ENCODE measurements at places on chromosomes 4 and X.
A peak's percentile ranks its signal among the peaks of the same experiment; 100 is the strongest.

DNA sequence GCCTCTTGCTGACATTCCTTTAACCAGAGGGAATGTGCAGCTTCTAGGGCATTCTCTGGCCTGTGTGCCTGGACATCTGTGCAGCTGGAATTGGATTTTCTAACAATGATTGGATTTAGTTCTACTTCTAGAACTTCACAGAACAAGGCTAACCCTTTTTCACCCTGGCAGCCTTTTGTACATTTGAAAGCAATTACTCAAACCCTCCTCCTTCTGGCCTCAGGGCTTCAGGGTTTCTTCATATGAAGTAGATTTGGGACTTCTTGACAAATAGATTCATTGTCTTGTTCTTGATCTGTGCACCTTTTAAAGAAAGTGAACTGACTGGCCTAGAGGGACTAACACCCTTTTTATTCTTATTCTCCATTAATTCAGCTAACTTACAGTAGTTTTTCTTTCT lies 30.1 kb downstream of the SPATA18 start:
- DNase-seq = no peak

DNA sequence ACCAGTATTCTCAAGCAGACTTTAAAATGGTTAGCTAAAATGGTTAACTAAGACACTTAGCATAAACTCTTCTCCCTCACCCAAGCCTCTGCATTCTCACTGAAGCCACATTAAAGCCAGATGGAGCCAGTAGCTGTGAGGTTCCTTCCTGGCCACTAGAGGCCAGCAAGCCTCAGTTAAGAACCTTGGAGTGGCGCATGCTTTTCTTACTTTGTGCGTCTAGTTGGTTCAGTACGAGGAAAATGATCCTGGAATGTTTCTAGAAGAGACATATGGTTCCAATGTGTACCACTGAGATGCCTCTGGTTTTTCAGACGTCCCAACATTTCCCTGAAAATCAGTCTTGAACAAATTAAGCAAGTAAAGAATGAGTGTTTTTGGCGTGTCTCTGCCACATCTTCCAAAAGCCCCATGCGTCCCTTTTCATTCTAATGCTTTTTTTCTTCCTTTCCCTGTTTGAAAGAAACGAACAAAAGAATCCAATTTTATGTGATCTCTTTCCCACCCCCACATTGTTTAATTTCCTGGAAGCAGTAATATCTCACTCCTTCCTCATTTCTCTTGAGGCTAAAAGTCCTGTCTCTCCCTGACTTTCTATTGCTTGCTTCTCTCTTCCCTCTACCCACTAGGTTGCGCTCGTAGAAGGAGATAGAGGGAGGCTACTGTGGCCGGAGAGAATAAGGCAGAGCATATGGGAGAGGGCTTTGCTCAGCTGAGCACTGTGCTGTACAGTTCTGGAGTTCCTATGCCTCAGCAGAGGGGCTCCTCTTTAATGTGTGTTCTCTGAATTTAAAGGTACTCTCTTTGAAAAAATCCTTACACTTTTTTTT lies 82.9 kb upstream of the TAB3 start:
- DNase-seq = peak; percentile 49

DNA sequence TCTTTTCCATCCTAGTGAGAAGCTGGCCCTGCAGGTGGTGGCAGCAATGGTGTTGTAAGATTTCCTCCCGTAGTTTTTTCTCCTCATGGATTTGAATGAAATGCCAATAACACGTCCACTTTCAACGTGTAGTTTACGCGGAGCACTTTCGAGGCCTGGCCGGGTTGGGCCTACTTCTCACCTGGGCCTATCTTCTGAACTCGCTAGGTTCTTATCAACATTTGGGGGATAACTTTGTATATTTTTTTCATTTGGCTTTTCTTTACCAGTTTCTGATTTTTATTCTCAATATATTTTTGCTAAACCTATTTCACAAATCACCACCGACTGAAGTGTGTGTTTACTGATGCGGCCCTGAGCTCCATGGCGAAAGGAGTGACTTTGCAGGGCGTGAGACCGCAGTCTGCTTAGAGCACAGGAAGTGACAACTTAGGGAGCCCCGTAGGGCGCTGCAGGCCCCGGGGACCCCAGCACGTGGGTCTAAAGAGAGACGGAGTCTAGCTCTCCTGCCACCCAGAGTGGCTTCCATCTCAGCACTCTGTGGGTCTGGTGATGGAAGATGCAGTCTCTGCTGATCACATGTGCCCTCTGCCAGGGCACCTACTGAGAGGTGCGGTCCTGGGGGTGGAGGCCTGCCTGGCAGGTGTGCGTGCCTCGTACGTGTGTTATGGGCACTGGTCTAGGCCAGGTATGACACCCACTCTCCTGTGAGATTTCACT lies 29.1 kb downstream of the NELFA start:
- DNase-seq = no peak

GRCh38 chr4:158295053-158295452 lies 84.8 kb downstream of the TMEM144 start:
- peak; percentile 44 for DNase-seq

- DNase-seq = peak; percentile 25
Observed at GRCh38 chrX:106726485-106727437, at the start of gene RNF128. TSS of gene RNF128 (plus strand) at chrX:106726701. CDS start at chrX:106726914, 213 bp downstream.

DNA sequence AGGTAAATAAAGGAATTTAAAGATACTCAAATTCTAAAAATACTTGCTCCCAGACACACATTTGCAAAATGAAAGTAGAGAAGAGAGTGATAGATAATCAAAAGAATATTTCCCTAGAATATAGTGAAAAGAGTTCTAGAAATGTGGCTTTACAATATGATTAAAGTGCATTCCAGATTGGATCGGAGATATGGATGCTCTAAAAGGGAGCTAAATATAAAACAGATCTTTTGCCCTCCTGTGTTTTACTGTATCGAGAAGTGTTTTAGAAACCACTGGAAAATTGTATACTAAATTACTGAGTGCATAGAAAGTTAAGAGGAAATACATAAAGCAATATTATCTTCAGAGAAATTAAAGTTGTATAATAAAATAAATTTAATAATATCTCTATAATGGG lies 1392.0 kb downstream of the TECRL start:
- no peak for DNase-seq

GRCh38 chr4:8110071-8110986 lies 48.3 kb downstream of the ABLIM2 start:
- DNase-seq = peak; percentile 7

GRCh38 chrX:40564447-40564846 lies 16.3 kb upstream of the ATP6AP2 start:
- no peak for DNase-seq

- no peak for DNase-seq
Observed at GRCh38 chr4:157280673-157281072, 60.1 kb downstream of the GRIA2 start.

DNA sequence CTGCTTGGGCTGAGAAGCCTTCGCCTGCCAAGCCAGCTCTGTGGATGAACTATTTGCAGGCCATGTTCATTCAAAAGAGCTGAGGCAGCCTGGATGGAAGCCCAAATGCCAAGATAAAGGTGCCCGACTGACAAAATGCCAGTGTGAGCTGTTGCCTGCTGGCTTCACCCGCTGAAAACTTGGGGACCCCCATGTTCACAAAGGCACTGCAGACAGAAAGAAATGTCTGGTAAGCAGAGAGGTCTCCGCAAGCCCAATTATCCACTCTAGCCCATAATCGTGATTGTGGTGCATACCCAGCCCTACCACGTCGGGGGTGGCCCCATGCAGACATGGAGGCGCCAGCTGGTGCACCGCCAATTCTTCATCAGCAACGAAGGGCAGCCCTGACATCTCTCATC lies 13.0 kb upstream of the SMIM20 start:
- DNase-seq = no peak

DNA sequence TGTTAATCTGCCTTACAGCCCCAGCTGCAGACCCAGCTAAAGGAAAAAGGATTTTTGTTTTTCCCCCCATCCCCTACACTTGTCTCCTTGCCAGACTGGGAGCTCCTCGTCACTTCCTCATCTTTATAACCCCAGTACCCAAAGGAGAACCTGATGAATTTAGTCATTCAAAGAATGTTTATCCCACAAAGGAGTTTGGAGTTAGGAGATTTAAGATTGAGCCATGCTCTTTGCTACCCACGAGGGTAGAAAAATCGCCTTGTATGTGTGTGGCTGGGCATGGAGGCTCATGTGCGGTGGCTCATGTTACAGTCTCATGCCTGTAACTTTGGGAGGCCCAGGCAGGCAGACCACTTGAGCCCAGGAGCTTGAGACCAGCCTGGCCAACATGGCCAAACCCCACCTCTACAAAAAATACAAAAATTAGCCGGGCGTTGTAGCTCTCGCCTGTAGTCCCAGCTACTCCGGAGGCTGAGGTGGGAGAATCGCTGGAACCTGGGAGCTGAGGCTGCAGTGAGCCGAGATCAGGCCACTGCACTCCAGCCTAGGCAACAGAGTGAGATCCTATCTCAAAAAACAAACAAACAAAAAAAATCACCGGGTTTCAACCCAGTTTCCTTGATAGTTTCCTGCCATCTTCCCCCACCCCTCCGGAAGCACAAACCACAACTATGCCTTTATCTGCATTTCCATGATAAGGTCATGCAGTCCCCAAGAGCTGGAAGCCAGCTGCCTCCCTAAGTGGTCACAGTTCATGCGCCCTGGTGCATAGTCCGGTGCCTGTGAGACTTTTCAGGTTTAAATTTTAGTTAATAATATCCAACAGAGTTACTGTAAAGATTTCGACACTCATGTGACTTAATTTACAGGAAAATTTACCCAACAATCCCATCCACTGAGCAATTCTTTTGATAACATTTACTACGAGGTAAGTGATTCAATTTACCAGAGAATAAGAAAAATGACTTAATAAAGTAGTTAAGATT lies 1.5 kb downstream of the CFAP97 start:
- DNase-seq = peak; percentile 60

- DNase-seq = peak; percentile 39
Observed at GRCh38 chr4:169005453-169006099, 4.5 kb downstream of the CBR4 start.

DNA sequence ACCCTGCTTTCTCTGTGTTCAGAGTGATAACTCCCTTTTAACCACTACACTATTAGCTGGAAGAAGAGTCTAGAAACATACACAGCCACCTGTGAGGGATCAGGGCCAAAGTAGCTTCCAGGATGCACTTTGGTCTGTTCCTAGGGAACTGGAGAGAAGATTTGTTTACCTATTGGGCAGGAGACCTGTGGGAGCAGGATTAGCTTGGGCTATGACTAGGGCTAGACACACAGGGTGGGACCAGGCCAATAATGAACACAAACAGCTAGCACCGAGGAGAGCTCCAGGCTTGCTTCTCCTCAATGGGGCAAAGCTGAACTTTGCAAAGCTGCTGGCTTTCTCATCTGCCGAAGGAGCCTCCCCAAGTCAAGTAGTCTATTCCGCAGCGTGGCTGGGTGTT lies 24.4 kb upstream of the MAP7D3 start:
- no peak for DNase-seq

DNA sequence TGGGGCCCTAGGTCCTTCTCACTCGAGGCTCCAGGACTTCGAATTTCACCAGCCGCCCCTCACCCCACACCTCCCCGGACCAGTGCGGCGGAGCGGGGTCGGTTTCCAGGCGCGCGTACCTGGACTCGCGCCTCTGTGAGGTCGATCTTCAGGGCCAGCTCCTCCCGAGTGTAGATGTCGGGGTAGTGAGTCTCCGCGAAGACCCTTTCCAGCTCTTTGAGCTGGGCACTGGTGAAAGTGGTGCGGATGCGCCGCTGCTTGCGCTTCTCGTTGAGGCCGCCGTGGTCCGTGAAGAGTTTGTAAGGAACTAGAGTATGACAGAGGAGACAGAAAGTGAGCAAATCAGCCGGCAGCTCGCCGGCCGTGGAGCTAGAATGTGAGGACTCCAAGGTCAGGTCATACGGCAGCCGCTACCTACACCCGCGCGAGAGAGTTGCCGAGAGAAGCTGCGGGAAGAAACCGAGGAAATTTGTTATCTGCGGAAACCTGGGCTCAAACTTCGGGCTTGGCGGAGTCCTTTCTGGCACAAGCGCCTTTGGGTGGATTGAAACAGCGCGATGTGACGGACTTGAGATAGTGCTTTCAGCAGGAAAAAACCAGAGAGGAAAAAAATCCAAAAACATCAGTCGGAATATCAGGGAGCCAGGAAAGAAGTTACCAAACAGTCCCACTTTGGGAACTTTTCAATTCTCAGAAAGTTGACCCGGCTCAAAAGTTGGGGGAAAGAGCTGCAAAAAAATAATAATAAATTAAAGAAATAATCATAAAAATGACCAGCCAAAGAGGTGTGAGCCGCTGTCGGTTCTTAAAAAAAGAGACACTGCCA lies 1.1 kb downstream of the PHOX2B start:
- DNase-seq = no peak

GRCh38 chr4:104591510-104591911 lies 96.8 kb upstream of the CXXC4 start:
- DNase-seq = no peak

DNA sequence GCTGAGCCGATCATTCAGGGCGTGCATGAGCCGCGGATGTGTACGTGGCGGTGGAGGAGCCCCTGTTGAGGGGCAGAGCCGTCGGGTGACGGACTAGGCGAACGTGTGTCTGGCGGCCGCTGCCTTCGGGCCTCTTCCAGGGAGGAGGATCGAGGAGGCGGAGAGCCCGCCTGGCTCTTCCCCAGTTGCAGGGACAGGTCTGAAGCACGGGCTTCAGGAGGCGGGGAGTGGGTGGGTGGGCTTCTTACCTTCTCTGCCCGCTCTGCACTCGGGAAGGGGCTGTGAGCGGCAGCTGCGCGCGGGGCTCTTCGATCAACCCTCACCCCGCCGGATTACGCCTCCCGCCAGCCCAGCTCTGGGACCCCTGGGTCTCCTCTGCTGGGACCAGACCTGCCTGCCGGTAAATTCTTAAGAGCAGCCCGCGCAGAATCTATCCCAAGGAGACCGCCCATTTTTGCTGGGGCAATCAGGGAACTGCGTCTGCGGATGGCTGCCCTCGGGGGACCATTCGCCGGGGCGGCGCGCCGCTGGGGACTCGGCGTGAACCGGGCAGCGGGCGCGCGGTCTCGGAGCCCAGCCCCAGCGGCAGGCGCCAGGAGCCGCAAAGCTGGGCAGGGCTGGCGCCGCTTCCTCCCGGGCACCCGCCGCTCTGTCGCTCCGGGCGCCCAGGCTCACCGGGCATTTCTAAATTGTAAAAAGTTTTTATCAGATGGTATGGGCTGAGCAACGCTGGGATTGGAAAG lies 4.9 kb downstream of the PLAC8 start:
- DNase-seq = peak; percentile 59

DNA sequence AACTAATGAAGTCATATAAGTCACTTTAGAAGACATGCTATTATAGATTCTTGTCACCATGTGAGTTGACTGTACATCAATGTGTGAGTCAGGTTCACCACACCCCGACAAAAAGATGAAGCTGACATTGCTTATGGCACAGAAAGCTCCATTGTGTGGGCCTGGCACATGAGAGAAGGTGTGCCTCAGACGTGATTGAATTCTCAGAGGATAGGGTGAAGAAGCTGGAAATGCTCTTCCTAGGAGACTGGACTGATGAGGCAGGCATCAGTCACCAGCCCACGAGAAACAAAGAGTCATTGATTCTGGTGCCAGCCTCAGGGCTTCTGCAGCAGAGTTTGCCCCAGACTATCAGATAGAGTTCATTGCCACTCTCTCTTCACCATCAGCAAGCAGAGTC lies 35.9 kb upstream of the LRAT start:
- no peak for DNase-seq

DNA sequence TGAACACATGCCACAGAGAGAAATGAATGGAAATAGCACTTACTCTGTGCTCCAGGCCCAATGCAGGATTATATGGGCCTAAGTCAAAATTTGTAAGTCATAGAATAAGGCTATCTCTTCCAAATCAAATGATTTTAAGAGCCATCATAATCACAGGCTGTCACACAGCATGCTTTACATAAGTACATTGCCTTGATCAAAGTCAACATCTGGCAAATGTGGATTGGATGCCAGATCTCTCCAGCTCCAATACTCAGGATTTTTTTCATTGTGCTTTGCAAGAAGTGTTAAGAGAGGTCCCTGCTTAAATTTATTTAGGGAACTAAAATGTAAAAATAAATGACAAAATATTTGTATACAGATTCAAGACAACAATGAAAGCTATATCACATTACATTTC lies 299.9 kb downstream of the PRDM5 start:
- no peak for DNase-seq

Data from EH (cell line).